ENCODE measurements at places on chromosomes 6 and 20. TPM values are rescaled to one million over a fixed set of nuclear protein-coding genes. Genes with fewer than 3 reads are reported as not detected.

DNA sequence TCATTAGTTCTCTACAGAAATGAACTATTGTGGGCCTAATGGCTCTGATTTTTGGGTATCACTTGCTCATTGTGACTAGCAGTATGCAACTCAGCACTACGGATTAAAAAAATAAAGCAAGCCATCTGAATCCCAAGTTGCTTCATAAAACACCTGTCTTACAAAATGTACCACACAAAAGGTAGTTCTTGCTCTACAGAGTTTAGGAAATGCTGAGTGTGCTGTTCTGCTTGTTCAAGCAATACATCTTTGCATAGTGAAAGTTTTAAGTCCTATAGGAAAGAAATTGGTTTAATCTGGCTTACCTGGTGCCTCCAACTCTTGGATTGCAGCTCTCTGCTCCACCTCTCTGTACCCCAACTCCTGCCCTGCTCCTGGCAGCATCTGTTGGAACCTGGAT is 266.7 kb upstream of the AGPAT4 start:
- no peak for DNase-seq

Gene SLC22A1
- total RNA-seq, result 0.09 TPM

GRCh38 chr20:32636283-32636682 is 37.5 kb downstream of the C20orf203 start:
- DNase-seq, result peak; percentile 31

- DNase-seq, result no peak
These were observed 42.9 kb downstream of the POU3F2 start for GRCh38 chr6:98877250-98877649.

GRCh38 chr6:156870924-156871539 is 93.9 kb downstream of the ARID1B start:
- no peak for DNase-seq

- peak; percentile 36 for DNase-seq
These were observed 203.1 kb downstream of the ASCC3 start for GRCh38 chr6:100678027-100678426.

DNA sequence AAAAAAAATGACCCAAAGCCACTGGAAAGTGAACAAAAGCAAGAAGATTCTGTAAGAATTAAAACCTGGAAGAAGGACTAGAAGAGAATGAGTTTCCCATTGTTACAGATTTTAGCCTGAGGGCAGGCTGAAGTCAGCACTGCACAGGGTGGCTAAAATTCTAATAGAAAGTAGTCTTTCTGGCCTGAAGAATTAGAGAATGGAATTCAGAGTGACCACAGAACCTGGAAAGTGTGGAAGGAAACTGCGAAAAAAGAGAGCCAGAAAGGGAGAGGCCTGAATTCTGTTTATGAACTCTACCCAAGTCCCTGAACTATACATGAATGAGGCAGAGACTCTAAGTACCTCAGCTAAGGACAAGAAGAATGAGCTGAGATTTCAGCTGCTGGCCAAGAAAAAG is 38.9 kb upstream of the FILIP1 start:
- peak; percentile 68 for DNase-seq

Gene IP6K3
- not detected for total RNA-seq

Gene RNF182
- total RNA-seq, result 2.9 TPM

DNA sequence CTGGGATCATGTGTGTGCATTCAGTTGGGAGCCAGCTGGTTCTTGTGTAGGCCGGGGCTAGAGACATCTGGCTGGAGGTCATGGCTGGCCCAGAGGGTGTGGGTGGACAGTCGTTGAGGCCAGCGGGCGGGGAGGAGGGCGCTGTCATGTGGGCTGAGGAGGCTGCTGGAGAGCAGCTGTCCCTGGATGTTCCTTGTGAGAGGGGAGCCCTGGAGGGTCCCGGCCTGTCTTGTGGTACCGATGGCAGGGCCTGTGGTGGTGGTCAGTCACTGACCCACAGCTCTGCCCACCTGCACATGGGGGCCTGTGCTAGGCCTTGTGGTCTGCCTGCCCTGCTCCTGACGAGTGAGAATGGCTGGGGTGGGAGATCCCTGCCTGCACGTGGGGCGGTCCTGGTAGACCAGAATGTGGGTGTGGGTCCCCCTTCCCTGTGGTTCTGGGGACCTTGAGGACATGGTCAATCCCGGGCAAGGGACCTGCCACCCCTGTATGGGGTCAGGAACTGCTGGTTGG is 1.9 kb upstream of the C20orf204 start:
- DNase-seq, result no peak

- DNase-seq, result no peak
These were observed 34.2 kb upstream of the SUPT3H start for GRCh38 chr6:45411959-45412358.

Gene SLC2A10
- total RNA-seq, result 37.4 TPM

Gene EBF4
- total RNA-seq, result 0.09 TPM

DNA sequence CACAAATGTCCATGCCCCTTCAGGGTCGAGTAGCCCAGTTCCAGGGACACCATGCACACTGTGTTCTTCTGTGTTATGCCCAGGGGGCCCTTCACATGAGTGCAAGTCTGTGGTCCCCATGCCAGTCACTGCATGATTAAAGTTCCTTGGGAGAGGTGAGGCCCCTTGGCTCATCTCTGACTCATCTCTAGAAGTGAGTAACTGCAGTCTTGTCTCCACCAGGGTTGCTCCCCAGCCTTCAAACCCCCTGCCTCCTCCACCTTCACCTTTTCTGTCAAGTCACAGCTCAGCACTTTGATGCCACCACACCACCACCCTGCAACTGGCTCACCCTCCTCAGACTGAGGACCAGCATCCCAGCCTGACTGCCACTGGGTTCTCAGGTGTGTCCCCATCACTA is 161.7 kb downstream of the UNC5CL start:
- DNase-seq, result no peak

GRCh38 chr20:47377122-47377722 is 20.7 kb upstream of the ZMYND8 start:
- DNase-seq, result no peak

DNA sequence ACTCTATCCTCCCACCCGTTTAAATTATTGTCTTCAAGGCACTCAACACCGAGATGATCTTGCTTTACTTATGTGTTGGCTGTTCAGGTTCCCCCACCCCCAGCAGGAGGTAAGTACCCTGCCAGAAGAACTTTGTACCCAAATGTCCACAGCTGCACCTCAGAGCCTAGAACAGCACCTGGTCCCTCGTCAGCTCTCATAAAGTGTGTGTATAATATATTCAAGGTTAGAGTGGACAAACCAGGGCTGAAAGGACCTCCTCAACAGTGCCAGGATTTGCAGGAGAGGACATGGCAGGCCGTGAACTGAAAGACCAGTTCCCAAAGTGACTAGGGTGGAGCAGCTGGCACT is 5.9 kb upstream of the CPXM1 start:
- no peak for DNase-seq

DNA sequence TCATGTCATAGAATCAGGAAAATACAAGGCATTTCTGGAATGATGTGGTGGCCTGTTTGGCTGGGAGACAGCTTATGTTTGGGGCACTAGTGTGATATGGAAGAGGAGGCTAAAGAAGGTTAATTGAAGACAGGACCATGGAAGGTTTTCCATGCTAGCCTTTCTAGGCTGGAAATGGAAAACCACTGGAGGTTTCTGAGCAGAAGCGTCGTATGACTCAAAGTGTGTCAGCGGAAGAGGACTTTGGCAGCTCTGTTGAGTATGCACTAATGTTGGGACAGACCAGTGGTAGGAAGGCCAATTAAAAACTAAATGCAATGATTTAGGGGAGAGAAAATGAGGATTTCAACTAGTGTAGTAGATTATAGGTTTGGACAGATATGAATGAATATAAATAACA is 413.1 kb downstream of the PLCB1 start:
- DNase-seq, result peak; percentile 49

Gene PPP1R16B
- 0.33 TPM for total RNA-seq

DNA sequence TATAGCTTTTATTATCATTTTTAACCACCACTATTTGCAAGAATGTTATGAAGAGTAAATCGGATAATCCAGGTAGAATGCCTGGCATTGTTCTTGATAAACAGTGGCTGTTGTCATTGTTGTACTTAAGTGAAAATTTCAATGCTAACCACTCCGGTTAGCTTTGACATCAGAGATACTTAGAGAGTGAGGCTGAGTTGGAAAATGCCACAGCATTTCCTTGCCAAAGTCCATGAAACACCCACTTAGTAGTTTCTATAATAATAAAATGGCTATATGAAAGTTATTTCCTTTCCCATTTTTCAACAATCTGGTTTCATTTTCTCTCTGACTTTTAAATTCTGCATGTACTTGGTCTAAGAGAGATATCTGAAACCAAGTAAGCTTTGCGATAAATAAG is 132.0 kb downstream of the CDK19 start:
- peak; percentile 24 for DNase-seq

Gene GNRH2
- not detected for total RNA-seq

- DNase-seq, result no peak
These were observed 408.6 kb upstream of the IMPG1 start for GRCh38 chr6:76481101-76481500.

DNA sequence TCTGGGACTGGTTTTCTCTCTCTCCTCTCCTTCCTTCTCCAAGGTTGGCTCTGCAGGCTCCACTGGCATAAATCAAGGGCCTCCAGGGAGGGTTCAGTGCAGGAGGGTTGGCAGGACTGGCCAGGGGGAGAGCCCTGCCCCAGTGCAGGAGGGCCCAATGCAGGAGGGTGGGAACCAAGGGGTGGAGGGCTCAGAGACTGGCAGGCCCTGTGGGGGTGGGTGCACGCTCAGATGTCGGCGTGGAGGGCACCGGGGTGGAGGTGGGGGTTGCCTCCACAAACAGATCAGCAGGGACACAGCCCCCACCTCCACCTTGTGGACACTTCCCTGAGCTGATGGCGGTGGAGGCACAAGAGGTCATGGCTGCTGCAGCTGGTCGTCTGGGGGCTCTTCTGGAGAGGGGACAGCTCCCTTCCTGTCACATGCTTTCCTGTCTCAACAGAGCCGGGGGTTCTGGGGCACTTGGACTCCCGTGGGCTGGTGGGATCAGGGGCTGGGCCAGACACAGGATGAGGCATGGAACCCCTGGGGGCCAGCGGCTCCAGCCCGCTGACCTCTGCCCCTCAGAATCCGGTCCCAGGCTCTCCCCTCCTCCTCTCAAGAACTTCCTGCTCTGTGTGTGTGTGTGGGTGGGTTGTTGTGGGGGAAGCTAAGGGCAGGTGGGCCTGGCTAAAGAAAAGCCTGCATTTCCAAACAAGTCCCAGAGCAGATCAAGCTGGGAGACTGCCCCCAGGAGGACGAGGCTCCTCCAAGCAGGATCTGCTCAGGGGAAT is 2.7 kb upstream of the ABHD16B start:
- no peak for DNase-seq

DNA sequence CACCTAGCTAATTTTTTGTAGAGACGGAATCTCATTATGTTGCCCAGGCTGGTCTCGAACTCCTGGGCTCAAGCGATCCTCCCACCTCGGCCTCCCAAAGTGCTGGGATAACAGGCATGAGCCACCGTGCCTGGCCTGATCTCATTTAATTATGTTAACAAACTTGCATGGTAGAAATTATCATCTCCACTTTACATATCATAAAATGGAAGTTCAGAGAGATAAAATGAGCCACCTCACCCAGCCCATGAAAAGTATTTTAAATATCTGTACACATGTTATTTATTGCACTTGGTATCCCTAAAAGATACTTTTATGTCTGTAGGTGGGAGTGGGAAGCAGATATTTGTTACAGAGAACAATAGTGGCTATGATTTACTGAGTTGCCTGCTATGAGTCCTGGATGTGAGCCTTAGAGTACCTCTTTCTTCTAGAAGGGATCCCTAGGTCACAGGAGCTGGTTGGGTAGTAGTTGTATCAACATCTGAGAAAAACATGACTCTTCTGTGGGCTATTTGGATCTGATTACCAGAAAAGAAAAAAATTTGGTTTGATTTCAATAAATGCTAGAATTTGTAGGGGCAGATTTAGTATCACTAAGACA is 52.4 kb upstream of the EIF2S2 start:
- no peak for DNase-seq

GRCh38 chr6:29439006-29439405 is at the start of gene OR10C1:
Gene OR10C1 (plus strand): TSS chr6:29439306. CDS start chr6:29440016, 710 bp downstream.
- no peak for DNase-seq

DNA sequence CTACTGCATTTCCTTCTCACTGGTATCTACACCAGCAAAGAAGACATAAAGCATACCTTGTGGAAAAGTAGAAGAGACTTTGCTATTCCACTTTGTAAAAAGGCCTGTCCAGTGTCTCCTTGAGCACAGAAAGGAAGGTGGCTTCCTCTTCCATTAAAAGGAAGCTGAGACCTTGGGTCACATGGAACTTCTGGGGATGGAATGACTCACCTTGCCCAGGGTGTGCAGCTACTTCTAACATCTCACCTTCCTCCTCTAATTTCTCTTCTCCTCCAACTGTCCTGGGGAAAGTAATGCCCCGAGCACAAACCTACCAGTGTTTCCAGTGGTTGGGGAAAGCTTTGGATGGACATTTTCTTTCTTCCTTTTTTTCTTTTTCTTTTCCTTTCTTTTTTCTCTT is 848.8 kb upstream of the MAP3K7 start:
- DNase-seq, result no peak

DNA sequence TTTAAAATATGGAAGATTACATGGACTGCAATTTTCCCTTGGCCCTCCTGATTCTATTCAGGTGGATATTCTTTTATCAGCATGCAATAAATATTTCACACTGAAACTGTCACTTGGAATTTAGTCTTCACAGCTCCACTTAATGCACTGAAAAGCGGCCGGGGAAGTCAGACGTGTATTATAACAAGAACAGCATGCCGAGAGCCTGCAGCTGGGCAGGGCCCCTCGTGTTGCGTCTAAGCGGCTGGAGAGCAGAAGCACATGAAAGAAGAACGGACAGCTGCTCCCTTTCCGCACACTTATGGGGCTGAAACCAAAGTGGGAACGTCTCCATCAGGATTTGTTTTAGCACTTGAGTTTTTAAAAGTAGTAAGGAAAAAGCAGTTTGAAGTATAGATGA is 57.2 kb downstream of the LYRM4 start:
- no peak for DNase-seq

DNA sequence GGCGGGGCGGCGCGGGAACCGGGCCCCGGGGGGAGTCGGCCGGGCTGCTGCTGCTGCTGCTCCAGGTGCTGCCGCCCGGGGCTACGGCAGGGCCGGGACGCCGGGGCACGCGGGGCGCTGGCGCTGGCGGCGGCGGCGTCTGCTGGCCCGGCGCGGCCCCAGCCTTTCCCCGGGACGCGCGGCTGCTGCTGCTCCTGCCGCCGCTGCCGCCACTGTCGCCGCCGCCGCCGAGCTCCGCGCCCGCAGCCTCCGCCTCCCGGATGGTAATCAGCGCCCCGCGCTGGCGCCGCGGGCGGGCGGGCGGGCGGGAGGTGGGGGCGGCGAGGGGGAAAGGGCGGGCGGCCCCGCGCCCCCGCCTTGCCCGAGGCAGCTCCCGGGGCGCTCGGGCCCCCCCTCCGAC is 306 bp downstream of the EBF4 start:
- DNase-seq, result no peak

Gene LGSN
- not detected for total RNA-seq

Measured in fibroblast of the aortic adventitia (primary cell).